ENCODE measurements at places on chromosomes 16 and 17. TPM values are rescaled to one million over a fixed set of nuclear protein-coding genes. Genes with fewer than 3 reads are reported as not detected.

Gene ZNF174
- 12.5 TPM for total RNA-seq

Gene CAPNS2
- total RNA-seq, result not detected

Gene TERB1
- not detected for total RNA-seq

Gene CHMP1A
- 158 TPM for total RNA-seq

Gene KRTAP4-3
- not detected for total RNA-seq
